ENCODE measurements at places on chromosomes 3 and 15. TPM values are rescaled to one million over a fixed set of nuclear protein-coding genes. Genes with fewer than 3 reads are reported as not detected.
A peak's percentile ranks its signal among the peaks of the same experiment; 100 is the strongest.

The TMIE gene
- 0.11 TPM for total RNA-seq

The HMCES gene
- total RNA-seq, result 12.5 TPM

The LRIG1 gene
- total RNA-seq, result 10.0 TPM

The TRIM42 gene
- not detected for total RNA-seq

The SH3BP5 gene
- total RNA-seq, result 69.2 TPM

The PP2D1 gene
- total RNA-seq, result not detected

The CEMIP gene
- total RNA-seq, result 213 TPM

The GOLGA8Q gene
- total RNA-seq, result not detected

The DNAH12 gene
- not detected for total RNA-seq

The ONECUT1 gene
- total RNA-seq, result not detected

The RAP2B gene
- total RNA-seq, result 10.9 TPM

The MEGF11 gene
- total RNA-seq, result not detected

The CAMK2N2 gene
- total RNA-seq, result not detected

The PLA1A gene
- total RNA-seq, result not detected

GRCh38 chr3:149701206-149701976 is 43.6 kb upstream of the WWTR1 start:
- no peaks in the 10 kb centered on the region for H3K27me3 ChIP-seq
- H3K4me3 ChIP-seq, result peak overlapping the region; percentile 65
- peaks cover 37% of the 10 kb centered on the region for H3K4me1 ChIP-seq

DNA sequence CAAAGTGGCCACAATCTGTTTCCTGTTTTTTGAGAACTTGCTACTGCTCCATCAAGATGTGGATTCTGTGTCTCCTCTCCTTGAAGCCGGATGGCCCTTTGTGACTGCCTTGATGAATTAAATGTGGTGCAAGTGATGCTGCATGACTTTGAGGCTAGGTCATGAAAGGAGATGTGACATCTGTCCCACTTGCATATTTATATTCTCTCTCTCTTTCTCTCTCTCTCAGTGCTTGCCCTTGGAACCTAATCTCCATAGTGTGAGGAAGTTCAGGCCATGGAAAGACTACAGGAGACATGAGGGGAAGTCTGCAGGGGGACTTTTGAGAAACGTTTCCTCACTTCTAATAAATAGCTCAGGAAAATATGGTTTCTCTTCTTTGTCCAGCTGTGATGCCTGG is 50.0 kb upstream of the ADPGK start:
- no peaks in the 10 kb centered on the region for H3K36me3 ChIP-seq
- no peak overlapping the region for H3K4me3 ChIP-seq
- 0 out of 2 replicates have a peak, but pooled peaks cover 7% of the 10 kb centered on the region for H3K4me1 ChIP-seq
- DNase-seq, result no peak
- H3K27ac ChIP-seq, result no peak overlapping the region

DNA sequence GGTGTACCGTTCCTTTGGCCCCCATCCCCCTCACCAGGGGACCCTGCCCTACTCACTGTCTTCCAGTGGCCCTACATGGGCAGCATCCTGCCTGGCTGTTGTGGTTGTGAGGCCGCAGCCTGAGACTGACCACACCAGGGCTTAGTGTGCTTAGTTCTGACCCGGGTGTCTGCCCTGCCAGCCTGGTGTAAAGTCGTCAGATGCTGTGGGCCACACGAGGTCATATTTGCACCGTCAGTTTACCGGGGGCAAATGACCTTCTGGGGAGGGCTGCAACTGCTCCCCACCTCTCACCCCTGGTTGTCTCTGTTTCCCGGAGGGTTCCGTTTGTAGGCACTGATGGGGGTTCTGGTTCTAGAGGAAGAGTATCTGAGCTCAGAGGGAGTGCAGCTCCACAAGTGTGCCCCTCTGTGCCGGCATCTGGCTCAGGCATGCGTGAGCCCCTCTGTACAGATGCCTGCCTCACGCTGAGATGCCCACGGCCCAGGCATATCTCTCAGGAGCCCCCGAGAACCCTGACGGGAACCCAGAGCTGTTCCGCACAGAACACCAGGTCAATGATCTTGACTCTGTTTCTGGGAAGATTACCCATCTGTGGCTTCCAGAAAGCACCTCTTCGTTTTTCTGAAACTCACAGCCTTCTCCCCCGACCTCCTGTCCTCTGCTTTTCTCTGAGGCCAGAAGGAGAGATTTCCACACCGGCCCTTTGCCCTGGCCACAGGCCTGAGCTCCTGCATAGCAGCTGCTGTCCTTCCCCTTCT is 19.2 kb downstream of the KLF13 start:
- DNase-seq, result no peak
- no peak overlapping the region for H3K4me3 ChIP-seq
- no peaks in the 10 kb centered on the region for H3K36me3 ChIP-seq
- H3K27me3 ChIP-seq, result no peaks in the 10 kb centered on the region
- H3K4me1 ChIP-seq, result peaks cover 11% of the 10 kb centered on the region
- no peak overlapping the region for H3K27ac ChIP-seq

GRCh38 chr15:71434774-71435173 is 319.5 kb downstream of the THSD4 start:
- H3K27me3 ChIP-seq, result no peaks in the 10 kb centered on the region
- H3K4me1 ChIP-seq, result peaks cover 8% of the 10 kb centered on the region

- H3K27me3 ChIP-seq, result no peaks in the 10 kb centered on the region
- peaks cover 31% of the 10 kb centered on the region for H3K4me1 ChIP-seq
- no peak for DNase-seq
- H3K36me3 ChIP-seq, result no peaks in the 10 kb centered on the region
- H3K27ac ChIP-seq, result no peak overlapping the region
- H3K4me3 ChIP-seq, result no peak overlapping the region
Observed at GRCh38 chr3:190012784-190013183, 107.9 kb downstream of the P3H2 start.

GRCh38 chr15:55007561-55007960 is 189.2 kb downstream of the RSL24D1 start:
- H3K4me3 ChIP-seq, result no peak overlapping the region
- no peaks in the 10 kb centered on the region for H3K27me3 ChIP-seq
- H3K4me1 ChIP-seq, result no peaks in the 10 kb centered on the region
- DNase-seq, result no peak
- no peak overlapping the region for H3K27ac ChIP-seq

- no peaks in the 10 kb centered on the region for H3K27me3 ChIP-seq
- H3K36me3 ChIP-seq, result no peaks in the 10 kb centered on the region
- H3K4me3 ChIP-seq, result peak overlapping the region; percentile 25
- peak overlapping the region; percentile 33 for H3K27ac ChIP-seq
- DNase-seq, result peak; percentile 48
- peaks cover 65% of the 10 kb centered on the region for H3K4me1 ChIP-seq
Observed at GRCh38 chr3:63967675-63968611, 55.4 kb downstream of the PSMD6 start.

DNA sequence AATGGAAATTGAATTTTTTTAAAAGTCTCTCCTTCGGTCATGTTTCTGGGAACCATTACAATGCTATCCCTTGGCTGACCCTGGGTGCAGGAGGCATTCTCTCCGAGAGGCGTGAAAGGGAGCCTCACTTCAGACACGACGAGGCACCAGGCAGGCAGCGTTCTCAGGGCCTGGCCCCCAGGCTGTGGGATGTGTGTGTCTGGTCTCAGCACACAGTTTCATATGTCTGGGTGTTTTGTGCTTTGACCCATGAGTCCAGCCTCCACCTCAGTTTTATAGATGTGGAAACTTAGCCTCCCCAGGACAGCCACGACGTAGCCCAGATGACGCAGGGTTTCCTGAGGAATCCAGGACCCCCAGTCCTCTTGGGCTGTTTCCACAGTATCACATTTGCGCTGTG is 34.0 kb downstream of the FGD5 start:
- peaks cover 38% of the 10 kb centered on the region for H3K27me3 ChIP-seq
- H3K4me1 ChIP-seq, result no peaks in the 10 kb centered on the region
- no peak overlapping the region for H3K4me3 ChIP-seq
- H3K27ac ChIP-seq, result no peak overlapping the region
- DNase-seq, result no peak

- H3K36me3 ChIP-seq, result no peaks in the 10 kb centered on the region
- no peak overlapping the region for H3K27ac ChIP-seq
- H3K4me3 ChIP-seq, result no peak overlapping the region
- H3K27me3 ChIP-seq, result no peaks in the 10 kb centered on the region
Observed at GRCh38 chr15:64878705-64879104, 33.0 kb upstream of the ANKDD1A start.

DNA sequence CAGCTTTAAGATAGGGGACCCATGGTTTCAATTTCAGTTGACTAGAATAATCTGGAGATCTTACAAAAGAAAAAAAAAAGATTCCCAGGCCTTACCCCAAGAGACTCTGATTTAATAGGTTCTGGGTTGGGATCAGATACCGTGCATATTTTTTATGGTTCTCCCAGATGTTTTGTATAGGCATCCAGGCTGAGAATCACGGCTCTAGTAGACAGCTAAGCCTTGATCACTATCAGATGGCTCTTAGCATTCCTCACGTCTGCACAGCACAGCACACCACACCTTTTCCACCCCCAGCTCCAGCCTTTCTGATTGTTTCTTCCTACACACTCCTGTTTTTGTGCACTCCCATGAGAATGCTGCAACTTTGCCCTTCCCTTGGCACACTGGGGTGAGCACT is 40.8 kb downstream of the TMEM45A start:
- no peaks in the 10 kb centered on the region for H3K27me3 ChIP-seq
- H3K36me3 ChIP-seq, result no peaks in the 10 kb centered on the region
- peak overlapping the region; percentile 3 for H3K4me3 ChIP-seq
- peak; percentile 82 for DNase-seq
- H3K4me1 ChIP-seq, result peaks cover 42% of the 10 kb centered on the region
- H3K27ac ChIP-seq, result peak overlapping the region; percentile 70

- H3K27ac ChIP-seq, result no peak overlapping the region
Observed at GRCh38 chr3:186922790-186923189, 7.5 kb upstream of the ST6GAL1 start.

- H3K36me3 ChIP-seq, result no peaks in the 10 kb centered on the region
- H3K27ac ChIP-seq, result no peak overlapping the region
- no peak for DNase-seq
Observed at GRCh38 chr3:96331341-96331740, 483.1 kb upstream of the EPHA6 start.

DNA sequence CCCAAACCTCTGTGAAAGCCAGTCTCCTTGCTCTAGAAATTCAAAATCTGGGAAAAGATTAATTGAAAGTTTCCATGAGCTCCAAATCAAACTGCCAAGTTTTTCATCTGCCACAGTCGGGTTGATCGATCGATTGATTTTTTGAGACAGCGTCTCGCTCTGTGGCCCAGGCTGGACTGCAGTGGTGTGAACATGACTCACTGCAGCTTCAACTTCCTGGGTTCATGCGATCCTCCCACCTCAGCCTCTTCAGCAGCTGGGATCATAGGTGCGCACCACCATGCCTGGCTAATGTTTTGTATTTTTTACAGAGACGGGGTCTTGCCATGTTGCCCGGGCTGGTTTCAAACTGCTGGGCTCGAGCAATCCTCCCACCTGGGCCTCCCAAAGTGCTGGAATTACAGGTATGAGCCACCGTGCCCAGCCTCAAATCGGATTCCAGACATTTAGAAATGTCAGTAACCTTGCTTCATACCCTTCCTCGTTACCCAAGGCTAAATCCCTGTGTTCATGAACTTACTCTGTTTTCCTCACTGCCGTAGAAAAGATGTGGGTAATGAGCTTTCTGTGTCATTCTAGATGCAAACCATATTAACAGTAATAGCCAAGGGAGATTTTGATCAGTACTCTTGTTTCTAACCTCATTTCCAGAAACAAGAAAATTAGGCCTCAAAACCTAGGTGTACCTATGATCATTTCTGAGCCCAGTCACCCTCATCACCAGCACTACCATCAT is 105.9 kb upstream of the AKAP13 start:
- H3K4me3 ChIP-seq, result no peak overlapping the region
- no peak overlapping the region for H3K27ac ChIP-seq
- H3K27me3 ChIP-seq, result no peaks in the 10 kb centered on the region
- H3K36me3 ChIP-seq, result no peaks in the 10 kb centered on the region

GRCh38 chr3:152518346-152518745 is 249.6 kb downstream of the MBNL1 start:
- H3K36me3 ChIP-seq, result no peaks in the 10 kb centered on the region
- no peak for DNase-seq
- H3K4me1 ChIP-seq, result no peaks in the 10 kb centered on the region
- no peaks in the 10 kb centered on the region for H3K27me3 ChIP-seq
- no peak overlapping the region for H3K27ac ChIP-seq
- no peak overlapping the region for H3K4me3 ChIP-seq

- no peaks in the 10 kb centered on the region for H3K4me1 ChIP-seq
- H3K27me3 ChIP-seq, result no peaks in the 10 kb centered on the region
- DNase-seq, result no peak
- H3K27ac ChIP-seq, result no peak overlapping the region
- no peak overlapping the region for H3K4me3 ChIP-seq
Observed at GRCh38 chr15:77599357-77599756, 33.4 kb downstream of the LINGO1 start.

GRCh38 chr3:45345846-45346580 is 42.4 kb upstream of the LARS2 start:
- no peaks in the 10 kb centered on the region for H3K36me3 ChIP-seq
- no peak overlapping the region for H3K4me3 ChIP-seq
- no peaks in the 10 kb centered on the region for H3K27me3 ChIP-seq
- H3K27ac ChIP-seq, result no peak overlapping the region
- no peak for DNase-seq

GRCh38 chr3:132064114-132064513 is 29.3 kb upstream of the CPNE4 start:
- no peaks in the 10 kb centered on the region for H3K4me1 ChIP-seq
- H3K36me3 ChIP-seq, result no peaks in the 10 kb centered on the region
- peaks cover 18% of the 10 kb centered on the region for H3K27me3 ChIP-seq
- DNase-seq, result no peak
- H3K4me3 ChIP-seq, result no peak overlapping the region

GRCh38 chr3:181358562-181358961 is 353.2 kb upstream of the SOX2 start:
- no peaks in the 10 kb centered on the region for H3K36me3 ChIP-seq
- DNase-seq, result no peak
- H3K4me3 ChIP-seq, result no peak overlapping the region
- no peak overlapping the region for H3K27ac ChIP-seq

- H3K4me3 ChIP-seq, result no peak overlapping the region
- DNase-seq, result no peak
- no peaks in the 10 kb centered on the region for H3K27me3 ChIP-seq
- no peaks in the 10 kb centered on the region for H3K36me3 ChIP-seq
- H3K4me1 ChIP-seq, result peaks cover 5% of the 10 kb centered on the region
Observed at GRCh38 chr3:177185035-177185574, 12.2 kb downstream of the TBL1XR1 start.

DNA sequence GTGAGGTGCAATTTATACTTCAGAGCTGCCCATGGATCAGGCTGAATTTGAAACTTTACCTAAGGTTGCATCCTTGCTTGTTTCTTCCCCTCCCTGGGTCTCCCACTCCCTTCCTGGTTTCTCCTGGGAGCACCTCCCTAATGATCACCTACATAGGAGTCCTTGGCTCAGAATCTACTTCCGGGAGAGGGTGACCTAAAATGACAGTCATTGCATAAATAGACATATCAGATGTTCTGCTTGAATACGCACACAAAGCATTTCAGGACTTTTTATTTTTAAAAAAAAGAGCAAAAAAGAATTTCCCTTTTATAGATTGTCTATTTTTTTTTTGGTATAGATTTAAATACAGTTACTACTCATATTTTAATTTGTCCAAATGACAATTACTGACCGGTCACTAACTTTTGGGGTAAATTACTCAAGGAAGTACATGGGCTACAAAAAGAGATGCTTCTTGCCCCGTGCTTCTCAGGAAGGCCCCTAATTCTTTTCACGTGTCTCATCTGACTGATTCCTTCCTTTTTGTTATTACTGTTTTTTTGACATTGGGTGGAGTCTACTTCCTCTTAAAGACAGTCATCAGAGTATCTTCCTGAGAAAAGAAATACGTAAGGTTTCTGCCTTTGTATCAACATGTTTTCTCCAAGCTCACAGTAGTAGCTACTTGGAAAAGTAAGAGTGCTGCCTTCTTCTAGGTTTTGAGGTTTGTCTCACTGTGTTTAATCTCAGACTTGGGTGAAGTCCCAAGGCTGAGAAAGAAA is 4.9 kb upstream of the MYZAP start:
- no peak overlapping the region for H3K27ac ChIP-seq
- DNase-seq, result peak; percentile 44
- no peak overlapping the region for H3K4me3 ChIP-seq
